Bone marrow (tissue), 2 donors: ENCODE measurements at places on chromosomes 7 and 10.

GRCh38 chr7:6273917-6274630, 1.6 kb upstream of the CYTH3 start:
- DNase-seq: no peak

GRCh38 chr7:127194571-127194970, 58.2 kb downstream of the GRM8 start:
- DNase-seq: no peak

DNA sequence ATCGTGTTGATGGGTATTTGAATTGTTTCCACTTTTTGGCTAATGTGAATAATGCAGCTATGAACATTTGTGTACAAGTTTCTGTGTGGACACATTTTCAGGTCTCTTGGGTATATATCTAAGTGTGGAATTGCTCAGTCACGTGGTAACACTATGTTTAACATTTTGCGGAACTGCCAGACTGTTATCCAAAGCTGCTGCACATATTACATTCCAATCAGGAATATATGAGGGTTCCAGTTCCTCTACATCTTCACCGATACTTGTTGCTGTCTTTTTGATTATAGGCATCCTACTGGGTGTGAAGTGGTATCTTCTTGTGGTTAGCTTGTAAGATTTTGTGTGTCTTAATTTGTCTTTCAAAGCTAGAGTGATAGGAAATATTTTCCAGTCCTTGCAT, 6.8 kb downstream of the PTPN12 start:
- DNase-seq: no peak

DNA sequence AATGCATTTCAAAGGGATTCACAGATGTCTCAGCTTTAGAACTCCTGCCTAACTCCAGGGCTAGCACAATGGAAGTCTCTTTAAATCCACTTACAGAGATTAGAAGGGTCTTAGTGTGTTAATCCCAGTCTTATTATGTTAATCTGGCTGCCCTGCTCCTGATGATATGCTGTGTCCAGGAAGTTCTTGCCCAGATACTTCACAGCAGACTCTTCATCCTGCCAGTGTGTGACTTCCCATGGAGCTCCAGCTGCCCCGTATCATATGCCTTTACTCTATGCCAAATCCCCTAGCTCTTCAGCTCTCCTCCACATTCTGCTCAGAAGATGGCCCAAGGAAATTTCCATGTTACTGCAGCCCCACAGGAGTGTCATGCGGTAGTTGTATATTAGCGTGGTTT, 533.8 kb downstream of the GALNT17 start:
- no peak for DNase-seq

DNA sequence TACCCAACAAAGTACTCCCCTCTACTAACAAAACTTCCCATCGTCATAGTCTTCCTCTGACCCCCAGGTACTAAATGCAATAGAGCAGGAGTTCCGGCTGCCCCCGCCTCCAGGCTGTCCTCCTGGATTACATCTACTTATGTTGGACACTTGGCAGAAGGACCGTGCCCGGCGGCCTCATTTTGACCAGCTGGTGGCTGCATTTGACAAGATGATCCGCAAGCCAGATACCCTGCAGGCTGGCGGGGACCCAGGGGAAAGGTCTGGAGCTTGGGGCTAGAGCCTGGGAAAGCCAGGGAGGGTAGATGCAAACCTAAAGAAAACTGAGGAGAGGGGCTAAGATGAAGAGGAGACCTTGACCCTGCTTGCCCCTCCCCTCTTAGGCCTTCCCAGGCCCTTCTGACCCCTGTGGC, 15.3 kb downstream of the EPHB6 start:
- DNase-seq: no peak

DNA sequence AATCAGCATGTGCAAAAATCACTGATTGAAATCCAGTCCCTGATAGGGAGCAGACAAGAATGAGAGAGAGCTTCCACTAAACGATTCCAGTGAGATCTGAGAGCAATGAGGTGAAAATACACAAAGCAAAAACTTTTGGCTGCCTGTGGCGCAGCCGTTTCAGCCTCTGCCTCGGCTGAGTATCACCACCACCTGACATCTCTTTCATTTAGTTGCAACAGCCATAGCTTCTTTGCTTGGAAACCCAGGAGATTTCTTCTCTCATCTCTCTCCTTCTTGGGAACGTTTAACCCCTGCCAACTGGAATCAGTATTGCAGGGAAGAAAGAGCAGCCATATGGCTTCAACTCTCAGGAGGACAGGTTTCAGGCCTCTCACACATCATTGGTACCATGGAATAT, 237.3 kb upstream of the AGK start:
- DNase-seq: no peak

- DNase-seq: no peak
These were observed 78.4 kb upstream of the EMX2 start for GRCh38 chr10:117464176-117464575.

GRCh38 chr10:35675846-35676245, 33.8 kb upstream of the FZD8 start:
- DNase-seq: no peak

- no peak for DNase-seq
These were observed 23.2 kb upstream of the DNAJB6 start for GRCh38 chr7:157313645-157314044.

GRCh38 chr7:33509206-33509605, 379.8 kb downstream of the BBS9 start:
- no peak for DNase-seq

DNA sequence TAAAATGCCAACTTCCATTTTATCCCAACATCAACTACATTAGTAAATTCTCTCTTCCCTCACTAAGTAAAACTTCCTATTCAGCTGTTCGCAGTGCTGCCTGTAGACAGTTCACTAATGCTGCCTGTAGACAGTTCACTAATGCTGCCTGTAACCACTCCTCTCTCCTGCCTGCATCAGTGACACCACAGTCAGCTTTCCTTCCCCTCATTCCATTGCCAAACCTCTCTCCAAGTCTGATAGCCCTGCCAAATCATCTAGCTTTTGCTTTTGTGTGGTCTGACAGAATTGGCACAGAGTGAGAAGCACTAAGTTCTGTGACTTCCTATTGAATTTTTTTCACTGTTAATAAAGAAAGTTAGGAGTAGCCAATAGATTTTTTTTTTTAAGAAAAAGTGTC, 43.0 kb upstream of the MACC1 start:
- DNase-seq: no peak

GRCh38 chr7:143510854-143511592, 33.4 kb downstream of the TAS2R41 start:
- no peak for DNase-seq
